ENCODE measurements at places on chromosomes 6 and 20. TPM values are rescaled to one million over a fixed set of nuclear protein-coding genes. Genes with fewer than 3 reads are reported as not detected.

The ADGRB3 gene
- total RNA-seq: not detected

The BPIFB4 gene
- not detected for total RNA-seq

DNA sequence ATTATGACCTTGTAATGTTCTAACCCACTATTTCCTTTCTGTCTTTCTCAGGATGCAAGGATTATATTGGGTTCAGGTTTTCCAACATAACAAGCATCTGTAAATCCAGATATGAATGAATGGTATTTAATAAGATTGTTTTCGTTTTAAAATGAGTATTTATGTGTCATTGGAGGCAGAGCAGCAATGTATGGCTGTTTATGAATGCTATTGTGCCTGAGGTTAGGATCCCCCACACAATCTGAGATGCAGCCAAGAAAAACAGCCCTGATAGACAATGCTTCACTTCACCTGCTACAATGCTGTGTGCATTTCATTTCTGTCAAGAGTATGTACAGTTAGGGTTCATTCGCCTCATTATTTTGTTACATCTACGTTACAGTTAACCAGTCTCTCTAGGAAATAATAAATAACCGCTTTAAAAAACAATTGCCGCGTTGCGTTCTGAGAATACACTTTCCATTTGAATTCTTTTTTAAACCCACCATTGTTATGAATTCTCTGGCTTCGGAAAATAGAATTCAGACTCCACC is 19.6 kb downstream of the TFAP2A start:
- DNase-seq: no peak

The ZFP57 gene
- total RNA-seq: not detected

The FHL5 gene
- total RNA-seq: not detected

The OR2B6 gene
- not detected for total RNA-seq

- DNase-seq: no peak
Measured at GRCh38 chr6:90403489-90404381, 107.1 kb upstream of the BACH2 start.

- DNase-seq: no peak
Measured at GRCh38 chr6:122620428-122620827, 10.2 kb downstream of the PKIB start.

The TMEM170B gene
- total RNA-seq: 2.2 TPM
